ENCODE measurements at places on chromosomes 7 and 10.

GRCh38 chr7:116259871-116260440, 49.6 kb downstream of the TES start:
- no peak for DNase-seq

DNA sequence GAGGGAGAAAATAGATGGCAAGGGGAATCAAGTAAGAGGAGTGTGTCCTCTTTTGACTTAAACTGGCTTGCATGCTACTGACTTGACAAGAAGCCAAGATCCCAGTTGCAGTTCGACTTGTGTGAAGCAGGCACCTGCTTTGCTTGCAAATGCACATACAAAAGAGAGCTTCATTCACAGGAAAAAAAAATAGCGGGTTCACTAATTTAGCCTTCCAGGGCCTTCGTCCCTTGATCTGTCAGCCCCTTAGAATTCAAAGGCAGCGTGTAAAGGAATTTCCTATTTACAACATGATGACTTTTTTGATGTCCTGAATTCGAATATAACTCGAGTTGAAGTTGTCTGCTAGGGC, 192.1 kb downstream of the CELF2 start:
- no peak for DNase-seq

- no peak for DNase-seq
Observed at GRCh38 chr7:5598261-5598761, 174.7 kb upstream of the TNRC18 start.

GRCh38 chr7:158818325-158819213, 10.7 kb downstream of the ESYT2 start:
- peak; percentile 83 for DNase-seq

DNA sequence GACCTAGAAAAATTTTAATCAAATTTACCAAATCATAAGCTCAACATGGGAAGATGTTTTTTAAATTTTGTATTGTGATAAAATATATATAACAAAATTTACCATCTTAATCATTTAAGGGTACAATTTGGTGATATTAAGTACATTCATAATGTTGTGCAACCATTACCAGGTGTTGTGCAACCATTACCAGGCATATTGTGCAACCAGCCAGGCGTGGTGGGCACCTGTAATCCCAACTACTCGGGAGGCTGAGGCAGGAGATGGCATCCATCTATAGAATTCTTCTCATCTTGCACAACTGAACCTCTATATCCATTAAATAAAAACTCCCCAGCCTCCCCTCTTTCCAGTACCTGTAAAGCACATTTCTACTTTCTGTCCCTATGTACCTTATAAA, 124.5 kb upstream of the SLC13A1 start:
- DNase-seq, result no peak

- DNase-seq, result no peak
Observed at GRCh38 chr7:131911112-131911511, 354.7 kb upstream of the PODXL start.

- no peak for DNase-seq
Observed at GRCh38 chr10:92404612-92405418, 113.8 kb downstream of the MARCHF5 start.

DNA sequence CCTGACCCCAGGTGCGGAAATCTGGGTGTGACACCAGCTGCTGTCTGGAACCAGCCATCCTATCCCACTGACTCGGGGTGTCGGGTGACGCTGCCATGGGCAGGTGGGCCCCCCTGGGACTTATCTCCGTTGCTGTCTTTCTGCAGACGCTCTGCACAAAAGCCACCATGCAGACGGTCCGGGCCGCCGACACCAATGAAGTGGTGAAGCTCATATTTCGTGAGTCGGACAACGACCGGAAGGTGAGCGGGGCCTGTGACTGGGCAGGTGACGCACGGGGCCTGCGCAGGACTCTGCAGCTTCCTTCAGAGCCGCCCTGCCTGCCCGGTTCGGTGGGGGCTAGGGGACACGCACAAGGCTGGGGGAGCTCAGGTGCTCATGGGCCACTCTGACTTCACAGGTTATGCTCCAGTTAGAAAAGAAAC, 36.6 kb downstream of the NKX6-2 start:
- DNase-seq, result no peak

GRCh38 chr7:74040101-74040790, 12.3 kb downstream of the ELN start:
- DNase-seq, result no peak

GRCh38 chr10:35369049-35369611, 32.8 kb downstream of the CCNY start:
- no peak for DNase-seq

- no peak for DNase-seq
Observed at GRCh38 chr10:74645692-74646091, 180.7 kb upstream of the KAT6B start.

- no peak for DNase-seq
Observed at GRCh38 chr7:30459591-30460245, 18.9 kb downstream of the NOD1 start.

- DNase-seq, result no peak
Observed at GRCh38 chr10:16745061-16745460, 72.2 kb downstream of the RSU1 start.

GRCh38 chr10:28367929-28368484, 65.1 kb upstream of the MPP7 start:
- DNase-seq, result peak; percentile 75

DNA sequence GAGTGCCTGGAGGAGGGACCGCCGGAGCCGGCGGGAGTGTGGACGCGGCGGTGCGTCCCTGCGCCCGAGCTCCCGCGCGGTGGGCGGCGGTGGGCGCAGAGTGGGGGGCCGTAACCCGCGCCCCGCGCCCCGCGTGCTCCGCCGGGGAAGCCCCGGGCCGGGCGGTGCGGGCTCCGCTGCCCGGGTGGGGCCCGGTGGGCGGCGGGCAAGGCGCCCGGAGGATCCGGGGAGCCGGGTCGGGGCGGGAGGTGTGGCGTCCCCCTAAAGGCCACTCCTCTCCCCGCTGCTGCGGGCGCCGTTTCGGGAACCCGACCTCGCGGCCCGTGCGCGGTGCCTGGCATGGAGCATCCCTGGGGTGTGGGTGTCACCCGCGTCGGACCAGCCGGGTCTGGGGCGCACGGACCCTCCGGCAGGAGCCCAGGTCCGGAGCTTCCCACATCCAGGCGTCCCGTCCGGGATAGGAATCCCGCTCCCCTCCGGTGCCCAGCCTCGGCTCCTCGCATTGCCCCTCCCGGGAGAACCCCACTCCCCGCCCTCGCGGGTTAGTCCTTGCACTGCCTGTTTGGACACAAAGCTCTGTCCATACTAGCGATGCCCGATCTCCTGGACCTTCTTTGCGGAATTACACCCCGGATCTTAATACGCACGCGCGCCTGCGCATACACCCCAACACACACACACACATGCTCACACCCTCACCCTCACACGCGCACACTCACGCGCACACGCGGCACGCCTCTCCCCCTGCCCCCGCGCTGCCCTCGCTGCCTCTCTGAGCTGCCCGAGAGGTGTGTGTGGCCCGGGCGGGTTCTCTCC, 723 bp downstream of the MTURN start:
- no peak for DNase-seq

GRCh38 chr10:47256751-47257336, 43.2 kb upstream of the GDF10 start:
- no peak for DNase-seq

DNA sequence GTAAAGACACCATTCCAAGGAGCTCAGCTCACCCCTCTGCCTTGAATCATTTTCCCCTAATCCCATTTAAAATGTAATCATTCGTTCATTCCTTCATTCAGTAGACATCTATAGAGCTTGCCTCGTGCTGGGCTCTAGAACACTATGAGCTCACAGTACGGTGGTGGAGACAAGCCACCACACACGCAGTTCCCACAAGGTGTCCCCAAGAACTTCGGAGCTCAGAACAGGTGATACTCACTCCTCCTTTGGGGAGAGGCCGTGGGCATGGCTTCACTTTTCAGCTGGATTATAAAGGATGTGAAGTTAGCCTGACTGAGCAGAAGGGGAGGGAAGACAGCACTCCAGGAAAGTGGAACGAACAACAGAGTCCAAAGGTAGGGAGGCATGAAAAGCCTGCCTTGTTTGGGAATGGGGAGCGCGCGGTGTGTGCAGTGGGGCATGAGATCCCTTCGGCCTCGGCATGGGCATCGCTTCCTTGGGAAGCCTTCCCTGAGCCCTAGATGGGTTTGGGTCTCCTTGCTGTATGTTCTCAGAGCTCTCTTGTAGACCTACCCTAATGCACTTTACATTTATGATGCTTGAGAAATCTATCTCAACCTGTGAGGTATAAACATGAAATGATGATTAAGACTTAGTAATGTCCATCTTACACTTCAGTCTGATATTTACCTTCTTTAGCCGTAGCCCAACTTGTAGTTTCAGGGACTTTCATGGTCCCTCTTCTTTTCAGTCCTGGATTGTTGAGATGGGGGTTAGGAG, 809 bp upstream of the OGA start:
- no peak for DNase-seq

- no peak for DNase-seq
Observed at GRCh38 chr7:77469927-77470326, 53.8 kb upstream of the GSAP start.

DNA sequence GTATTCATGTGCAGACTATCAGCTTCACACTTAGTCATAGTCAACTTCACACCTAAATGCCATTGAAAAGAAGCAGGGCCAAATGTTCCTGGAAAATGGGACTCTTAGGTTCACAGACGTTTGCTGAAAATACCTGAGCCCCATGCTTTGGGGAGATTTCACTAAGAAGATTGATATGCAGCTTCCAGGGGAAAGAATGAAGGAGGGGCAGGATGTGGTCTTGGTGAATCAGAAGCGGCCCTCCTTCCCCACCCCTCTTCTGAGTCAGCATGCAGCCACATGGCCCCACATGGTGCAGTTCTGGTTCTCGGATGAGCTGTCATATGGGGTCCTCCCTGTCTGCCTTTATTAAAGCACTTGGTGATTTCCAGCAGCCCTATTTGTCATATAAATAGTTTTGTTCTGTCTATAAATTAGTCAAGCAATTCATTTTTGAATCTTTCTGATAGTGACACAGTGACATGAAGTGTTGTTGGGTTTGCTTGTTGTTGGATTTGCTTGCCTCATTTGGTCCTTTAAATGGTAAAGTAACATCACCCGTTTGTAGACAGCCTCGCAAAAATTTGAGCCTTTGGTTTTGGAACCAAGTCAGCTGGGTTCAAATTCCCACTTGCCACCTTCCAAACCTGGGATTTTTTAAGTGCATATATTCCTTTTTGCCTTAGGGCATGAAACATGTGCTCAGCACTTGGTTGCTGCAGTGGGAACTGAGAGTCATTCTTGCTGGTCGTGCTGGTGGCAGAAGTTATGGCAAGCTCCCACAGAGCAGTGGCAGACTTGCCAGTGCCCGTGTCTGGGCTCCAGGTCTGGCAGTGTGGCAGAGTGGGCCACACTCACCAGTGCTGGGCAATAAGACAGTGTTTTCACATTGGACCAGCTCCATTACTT, 68.1 kb upstream of the CDK6 start:
- peak; percentile 97 for DNase-seq

DNA sequence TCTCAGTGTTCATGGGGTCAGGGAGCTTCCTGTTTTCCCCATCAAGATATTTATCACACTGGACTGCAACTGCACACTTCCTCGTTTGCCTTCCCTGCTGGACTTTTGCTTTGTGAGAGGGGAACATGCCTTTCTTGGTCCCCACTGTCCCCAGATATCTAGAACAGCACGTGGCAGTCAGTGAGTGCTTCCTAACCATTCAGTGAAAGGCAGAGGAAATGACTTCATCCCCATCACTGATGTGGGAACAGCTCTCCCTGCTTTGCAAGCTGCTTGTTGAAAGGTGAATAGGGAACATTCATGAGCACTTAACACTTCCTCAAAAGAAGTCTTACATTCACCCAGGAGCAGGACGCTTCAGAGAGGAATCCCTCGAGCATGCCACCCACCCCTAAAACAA, 135.4 kb downstream of the MYOF start:
- DNase-seq, result no peak

GRCh38 chr7:52017802-52018679, 701.4 kb upstream of the COBL start:
- no peak for DNase-seq

GRCh38 chr10:99854860-99855259, 72.4 kb downstream of the ABCC2 start:
- no peak for DNase-seq

GRCh38 chr10:110209454-110209925, 2.1 kb downstream of the MXI1 start:
- DNase-seq, result peak; percentile 67

DNA sequence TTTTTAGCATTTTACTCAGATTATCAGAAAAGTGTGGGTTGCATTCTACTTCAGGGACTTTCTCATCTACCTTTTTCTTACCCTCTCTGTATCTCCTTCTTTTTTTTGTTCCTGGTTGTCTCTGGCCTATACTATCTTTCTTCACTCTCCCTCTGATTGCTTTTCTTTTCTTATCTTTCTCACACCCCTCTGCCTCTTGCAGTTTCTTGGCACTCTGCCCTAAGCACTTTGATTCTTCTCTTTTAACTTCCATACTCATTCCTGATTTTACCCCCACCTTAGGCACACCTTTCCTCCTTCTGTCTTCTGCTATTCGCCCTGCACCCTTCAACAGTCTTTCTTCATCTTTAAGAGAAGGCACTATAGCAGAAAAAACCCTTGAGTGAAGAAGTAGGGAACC, 92.8 kb upstream of the HPS1 start:
- DNase-seq, result no peak

GRCh38 chr7:4270268-4270667, 411.8 kb upstream of the FOXK1 start:
- no peak for DNase-seq

GRCh38 chr10:103196516-103196915, 3.4 kb upstream of the NT5C2 start:
- DNase-seq, result no peak

- no peak for DNase-seq
Observed at GRCh38 chr7:43531700-43532099, 51.2 kb upstream of the STK17A start.

DNA sequence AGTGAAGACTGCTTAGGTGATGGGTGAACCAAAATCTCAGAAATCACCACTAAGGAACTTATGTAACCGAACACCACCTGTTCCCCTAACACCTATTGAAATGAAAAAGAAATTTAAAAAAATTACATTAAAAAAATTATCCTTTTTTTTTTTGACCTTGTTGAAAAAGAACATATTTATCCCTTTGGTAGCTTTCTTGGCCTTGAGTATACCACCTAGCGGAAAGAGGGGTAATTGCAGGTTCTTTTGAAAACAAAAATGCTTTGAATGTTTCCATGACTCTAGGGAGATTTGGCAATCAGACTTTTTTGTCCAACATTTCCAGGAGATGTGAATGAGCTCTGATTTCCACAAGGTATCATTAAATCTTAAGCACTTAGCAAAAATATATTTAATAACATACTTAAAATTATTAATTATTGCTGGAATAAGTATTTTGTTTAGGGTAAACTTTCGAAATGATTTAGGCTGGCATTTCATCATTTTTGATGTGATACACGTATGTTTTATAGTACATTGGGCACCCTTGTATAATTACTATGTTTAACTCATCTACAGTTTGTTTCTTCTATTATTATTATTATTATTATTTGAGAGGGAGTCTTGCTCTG, 47.0 kb upstream of the ELMO1 start:
- peak; percentile 65 for DNase-seq

- DNase-seq, result no peak
Observed at GRCh38 chr10:130141878-130142277, 5.7 kb downstream of the GLRX3 start.

GRCh38 chr7:114212721-114213429, 201.7 kb upstream of the FOXP2 start:
- DNase-seq, result no peak

All from natural killer cell treated with Interleukin-12 subunit alpha and Interleukin-12 subunit beta and Interleukin-15 and Interleukin-18, amount 100 ng/mL, for 72 hours (primary cell).